CD4-positive, alpha-beta T cell treated with Interleukin-17A for 4 hours (primary cell): ENCODE measurements at places on chromosomes 1 and 21.
A peak's percentile ranks its signal among the peaks of the same experiment; 100 is the strongest.

DNA sequence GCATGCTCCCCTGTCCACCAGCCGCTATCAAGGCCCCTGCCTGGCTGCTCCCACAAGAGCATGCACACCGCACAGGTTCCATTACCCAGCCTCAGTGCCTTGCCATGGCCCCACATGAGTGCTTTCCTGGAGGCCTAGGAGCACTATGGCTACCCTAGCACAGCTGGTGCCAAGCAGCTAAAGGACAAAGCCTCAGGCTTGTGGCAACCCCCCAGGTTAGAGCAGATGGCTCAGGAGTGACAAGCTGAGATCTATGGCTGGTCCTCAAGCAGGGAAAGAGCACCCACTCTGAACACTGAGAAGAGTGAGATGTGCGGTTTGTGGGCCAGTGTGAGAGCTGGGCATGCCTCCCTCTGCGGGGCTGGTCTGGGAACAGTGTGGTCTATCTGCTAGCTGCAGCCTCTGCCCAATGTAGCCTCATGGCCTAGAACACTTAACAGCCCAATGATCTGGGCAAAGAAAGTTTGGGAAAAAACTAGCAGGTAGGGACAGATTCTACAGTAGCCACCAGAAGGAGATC is 129.8 kb downstream of the VAV3 start:
- DNase-seq, result no peak

DNA sequence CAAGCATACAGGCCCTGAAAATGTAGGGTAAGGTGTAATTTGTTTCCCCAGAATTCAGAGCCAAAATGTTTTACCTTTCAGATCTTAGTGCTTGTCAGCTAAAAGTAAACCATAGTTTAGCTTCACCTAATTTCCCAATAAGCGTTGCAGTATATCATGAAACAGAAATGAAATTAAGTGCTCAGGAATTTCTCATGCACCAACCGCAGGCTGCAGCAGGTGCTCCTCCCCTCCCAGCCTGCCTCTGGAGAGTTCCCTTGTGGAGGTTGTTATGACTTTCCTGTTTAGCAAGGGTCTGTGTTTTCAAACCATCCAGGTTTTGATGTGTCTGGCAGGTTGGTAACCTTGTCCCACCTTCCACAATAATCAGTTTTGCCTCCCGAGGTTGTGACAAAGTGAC is 118.5 kb downstream of the HLX start:
- DNase-seq, result no peak

GRCh38 chr1:58900396-58900795 is 116.5 kb upstream of the JUN start:
- DNase-seq, result no peak

DNA sequence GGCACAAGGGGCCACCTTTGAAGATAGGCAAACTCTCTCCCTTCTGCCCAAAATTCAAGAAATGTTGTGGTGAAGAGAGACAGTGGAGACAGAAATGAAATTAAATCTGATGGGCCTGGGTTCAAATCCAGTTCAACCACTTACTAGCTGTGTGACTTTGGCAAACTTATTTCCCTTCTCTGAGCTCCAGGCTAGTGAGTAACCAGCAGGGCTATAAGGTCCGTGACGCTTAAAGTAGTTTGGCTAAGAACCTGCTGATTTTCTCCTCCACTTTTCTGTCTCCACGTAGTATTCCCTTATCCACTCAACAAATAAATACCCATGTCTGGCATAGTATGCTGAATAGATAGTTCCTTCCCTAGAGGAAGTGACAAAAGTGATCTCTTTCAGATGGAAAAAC is 1.9 kb downstream of the SLC2A1 start:
- DNase-seq, result no peak

DNA sequence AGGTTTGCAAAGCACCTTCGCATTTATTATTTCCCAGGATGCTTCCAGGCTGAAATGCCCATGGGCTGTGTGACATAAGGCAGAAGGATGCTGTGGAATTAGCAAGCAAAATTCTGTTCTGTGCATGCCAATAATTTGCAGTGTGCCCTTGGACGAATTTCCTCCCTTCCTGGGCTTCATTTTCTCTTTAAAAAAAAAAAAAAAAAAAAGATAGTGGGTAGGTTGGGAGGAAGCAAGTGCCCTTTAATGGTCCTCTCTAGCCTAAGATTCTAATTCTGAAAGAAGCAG is 2.5 kb upstream of the ID3 start:
- DNase-seq, result no peak

DNA sequence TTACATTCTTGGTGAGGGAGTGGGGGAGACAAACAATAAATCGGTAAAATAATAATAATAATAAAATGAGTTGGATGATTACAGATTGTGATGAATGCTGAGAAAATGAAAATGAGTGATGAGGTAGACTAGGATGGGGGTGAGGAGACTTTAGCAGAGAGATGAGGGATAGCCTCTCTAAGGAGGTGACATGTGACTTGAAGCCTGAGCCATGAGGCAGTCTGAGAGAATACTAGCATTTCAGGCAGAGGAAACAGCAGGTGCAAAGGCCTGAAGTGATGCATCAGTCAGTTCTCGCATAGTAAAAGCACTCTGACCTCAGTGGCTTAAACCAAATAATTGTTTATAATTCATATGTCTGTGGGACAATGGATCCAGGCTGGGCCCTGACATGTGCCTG is 181.2 kb downstream of the AGBL4 start:
- no peak for DNase-seq

DNA sequence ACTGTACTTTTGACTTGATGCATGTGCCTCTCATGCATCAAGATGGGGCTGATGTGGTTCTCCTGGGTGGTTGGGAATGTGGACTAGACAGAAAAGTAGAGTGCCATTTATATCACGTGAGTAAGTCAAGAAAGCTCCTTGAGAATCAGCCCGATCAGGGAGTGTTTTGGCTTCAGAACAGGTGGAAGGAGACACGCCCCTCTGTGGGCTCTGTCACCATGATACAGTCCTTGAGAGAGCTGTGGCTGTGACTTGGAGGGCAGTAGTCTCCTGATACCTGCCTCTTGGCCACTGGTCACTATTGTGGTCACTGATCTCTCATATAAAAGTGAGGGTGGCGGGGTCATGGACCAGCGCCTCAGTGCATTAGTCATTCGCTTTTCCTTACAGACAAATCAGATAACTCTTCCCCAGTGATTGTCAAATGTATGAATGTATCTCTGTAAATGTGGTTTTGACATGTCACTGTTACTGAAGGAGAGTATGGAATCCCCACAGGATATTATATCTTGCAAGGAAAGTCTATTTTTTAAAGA is 8.9 kb upstream of the C4BPB start:
- no peak for DNase-seq

DNA sequence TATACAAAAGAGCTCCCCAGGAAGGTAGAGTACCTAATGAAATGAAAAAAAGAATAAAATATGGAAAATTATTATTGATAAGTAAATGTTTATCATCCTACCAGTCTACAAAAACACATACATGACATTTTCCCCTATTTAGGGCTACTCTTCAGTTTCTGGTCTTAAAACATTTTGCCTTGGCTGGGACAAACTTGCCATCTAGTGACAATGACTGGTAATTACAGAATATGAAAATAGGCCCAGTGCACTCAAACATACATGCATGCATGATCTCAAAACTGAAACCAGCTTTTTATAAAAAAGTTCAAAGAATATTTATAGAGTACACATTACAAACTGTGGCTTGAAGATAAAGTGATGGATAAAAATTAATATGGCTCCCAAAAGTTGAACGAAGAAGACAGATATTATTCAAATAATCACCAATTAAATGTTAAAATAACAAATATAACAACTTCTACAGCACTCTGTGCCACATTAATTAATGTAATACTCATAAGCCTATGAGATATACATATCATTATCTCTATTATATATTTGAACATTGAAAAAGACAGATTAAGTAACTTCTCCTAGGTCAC is 10.5 kb upstream of the RNPC3 start:
- peak; percentile 11 for DNase-seq
